ENCODE measurements at places on chromosomes 7 and 10.
A peak's percentile ranks its signal among the peaks of the same experiment; 100 is the strongest.

- DNase-seq, result peak; percentile 83
Observed at GRCh38 chr10:78047314-78047891, 13.7 kb downstream of the RPS24 start.

DNA sequence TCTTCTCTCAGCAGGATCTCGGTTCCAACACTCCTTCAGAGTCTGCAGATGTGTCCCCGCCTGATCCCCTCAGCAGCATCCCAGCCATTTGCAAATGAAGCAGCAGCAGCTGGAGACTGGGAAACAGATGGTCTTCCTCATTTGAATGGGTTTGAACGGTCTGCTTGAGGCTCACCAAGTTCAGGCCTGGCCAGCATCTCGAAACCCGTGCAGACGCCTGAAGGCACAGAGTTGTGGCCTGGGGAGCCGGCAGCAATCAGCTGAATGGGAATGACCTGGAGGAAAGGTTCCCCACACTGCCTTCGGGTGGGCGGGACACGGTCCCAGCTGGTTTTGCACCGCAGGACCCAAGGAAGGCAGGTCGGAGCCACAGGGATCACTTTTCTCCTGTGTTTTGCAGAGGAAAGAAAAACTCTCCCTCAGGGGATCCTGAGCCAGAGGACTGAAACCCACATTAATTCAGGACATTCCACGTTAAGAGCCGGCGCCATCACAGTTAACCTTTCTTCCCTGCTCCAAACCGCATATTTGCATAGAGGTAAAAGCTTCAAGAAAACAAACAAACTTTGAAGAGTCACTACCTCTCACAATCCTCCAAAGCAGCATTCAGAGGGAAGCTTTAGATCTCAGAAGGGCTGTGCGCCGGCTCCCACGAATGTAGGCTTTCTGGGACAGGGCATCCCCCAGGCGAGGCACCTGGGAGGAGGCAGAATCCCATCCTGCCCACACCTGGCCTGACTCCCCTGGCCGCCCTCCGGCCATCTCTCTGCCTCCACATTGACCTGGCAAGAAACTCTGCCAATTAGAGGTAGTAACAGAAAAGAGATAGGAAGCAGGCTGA, 17.7 kb downstream of the FGFR2 start:
- DNase-seq, result no peak

DNA sequence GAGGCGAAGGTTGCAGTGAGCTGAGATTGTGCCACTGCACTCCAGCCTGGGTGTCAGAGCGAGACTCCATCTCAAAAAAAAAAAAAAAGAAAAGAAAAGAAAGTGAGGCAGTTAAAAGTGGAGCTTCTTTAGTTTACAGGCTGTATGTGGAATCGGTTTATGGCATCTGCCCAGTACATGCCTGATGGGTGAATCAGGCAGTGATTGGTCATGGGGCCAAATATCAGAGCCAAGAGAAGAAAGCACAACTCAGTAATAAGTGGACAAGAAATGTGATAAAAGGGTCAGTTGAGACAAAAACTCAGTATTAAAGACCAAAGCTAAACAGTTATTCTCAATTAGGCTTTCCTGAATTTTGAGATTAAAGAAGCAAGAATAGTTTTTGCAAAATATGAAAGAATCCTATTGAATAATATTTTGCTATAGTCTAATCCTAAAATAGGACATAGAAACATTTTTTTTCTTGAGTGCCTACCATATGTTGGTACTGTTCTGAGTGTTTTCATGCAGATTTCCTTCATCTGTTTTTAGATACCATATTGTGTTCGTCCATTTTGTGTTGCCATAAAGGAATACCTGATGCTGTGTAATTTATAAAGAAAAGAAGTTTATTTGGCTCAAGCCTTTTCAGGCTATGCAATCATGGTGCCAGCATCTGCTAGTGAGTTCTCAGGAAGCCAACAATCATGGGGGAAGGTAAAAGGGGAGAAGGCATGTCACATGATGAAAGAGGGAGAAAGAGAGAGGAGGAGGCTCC, 14.4 kb downstream of the CDC14C start:
- DNase-seq, result no peak

DNA sequence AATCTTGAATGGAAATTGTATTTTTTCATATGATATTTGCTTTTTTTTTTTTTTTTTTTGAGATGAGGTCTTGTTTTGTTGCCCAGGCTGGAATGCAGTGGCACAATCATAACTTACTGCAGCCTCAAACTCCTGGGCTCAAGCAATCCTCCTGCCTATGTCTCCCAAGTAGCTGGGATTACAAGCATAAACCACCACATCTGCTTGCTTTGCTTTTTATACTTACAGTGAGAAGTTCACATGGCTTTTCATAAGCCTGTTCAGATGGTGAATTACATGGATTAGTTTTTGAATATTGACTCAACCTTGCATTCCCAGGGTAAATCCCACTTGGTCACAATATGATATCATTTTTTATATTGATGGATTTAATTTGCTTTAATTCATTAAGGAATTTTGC, 22.0 kb downstream of the LRRD1 start:
- DNase-seq, result no peak

DNA sequence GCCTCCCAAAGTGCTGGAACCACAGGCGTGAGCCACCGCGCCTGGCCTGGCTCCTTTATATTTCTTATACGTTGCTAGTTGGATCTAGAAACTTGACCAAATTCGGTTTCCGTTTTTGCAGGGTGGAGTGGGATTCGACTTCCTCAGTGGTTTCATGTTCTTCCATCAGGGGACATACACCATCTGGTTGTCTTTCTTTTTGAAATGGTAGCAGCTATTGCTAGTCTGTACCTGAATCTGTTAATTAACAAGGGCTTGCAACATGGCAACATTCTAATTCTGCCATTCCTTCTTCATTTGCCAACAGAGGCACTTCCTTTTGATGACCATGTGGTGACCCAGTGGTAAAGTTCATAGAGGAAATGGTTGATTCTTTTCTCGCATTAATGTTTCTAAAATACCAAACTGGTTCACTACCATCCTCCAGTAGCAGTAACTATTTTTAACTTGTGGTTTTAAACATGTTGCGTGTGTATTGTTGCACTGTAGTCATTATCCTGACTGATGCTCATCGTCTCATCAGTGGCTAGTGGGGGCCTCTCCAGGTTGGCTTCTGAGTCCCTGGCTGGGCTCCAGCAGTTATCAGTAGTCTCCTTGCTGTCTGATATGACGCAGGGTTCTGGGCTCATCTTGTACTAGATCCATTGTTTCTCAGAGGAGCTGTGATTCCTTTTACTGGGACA, 159.2 kb downstream of the RGS10 start:
- no peak for DNase-seq

DNA sequence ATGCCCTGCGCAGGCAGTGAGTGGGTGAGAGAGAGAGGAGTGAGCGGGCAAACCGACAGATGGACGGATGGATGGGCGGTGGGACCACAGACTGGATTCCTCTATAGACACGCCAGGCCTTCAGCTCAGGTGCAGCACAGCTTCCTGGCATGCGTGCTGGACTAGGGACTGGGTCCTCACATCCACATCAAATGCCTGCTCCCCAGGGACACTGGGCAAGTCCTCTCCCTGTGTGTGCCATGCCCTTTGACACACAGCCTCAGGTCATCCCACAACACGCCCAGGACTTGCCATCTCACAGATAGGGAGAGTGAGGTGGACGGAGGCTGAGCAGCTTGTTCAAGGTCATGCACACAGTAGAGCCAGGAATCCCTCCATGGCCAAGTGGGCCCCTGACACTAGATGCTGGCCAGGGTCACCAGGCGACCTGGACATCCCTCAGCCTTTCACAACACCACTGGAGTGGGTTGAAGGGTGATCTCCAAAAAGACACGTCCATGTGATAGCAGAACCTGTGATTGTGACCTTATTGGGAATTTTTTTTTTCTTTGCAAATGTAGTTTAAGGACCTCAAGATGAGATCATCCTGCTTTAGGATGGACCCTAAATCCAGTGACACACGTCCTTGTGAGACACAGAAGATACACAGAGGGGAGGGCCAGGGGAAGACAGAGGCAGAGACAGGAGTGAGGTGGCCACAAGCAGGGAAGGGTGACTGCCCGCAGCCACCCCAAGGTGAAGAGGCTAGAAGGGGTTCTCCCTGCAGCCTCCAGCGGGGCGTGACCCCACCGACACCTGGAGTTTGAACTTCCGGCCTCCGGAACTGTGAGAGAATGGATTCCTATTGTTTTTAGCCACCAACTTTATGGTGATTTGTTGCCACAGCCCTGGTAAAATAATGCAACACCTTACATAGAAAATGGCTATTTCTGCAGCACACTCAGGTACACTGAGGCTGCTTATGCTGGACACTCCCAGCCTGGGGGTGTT, 155.0 kb upstream of the CHST15 start:
- no peak for DNase-seq

DNA sequence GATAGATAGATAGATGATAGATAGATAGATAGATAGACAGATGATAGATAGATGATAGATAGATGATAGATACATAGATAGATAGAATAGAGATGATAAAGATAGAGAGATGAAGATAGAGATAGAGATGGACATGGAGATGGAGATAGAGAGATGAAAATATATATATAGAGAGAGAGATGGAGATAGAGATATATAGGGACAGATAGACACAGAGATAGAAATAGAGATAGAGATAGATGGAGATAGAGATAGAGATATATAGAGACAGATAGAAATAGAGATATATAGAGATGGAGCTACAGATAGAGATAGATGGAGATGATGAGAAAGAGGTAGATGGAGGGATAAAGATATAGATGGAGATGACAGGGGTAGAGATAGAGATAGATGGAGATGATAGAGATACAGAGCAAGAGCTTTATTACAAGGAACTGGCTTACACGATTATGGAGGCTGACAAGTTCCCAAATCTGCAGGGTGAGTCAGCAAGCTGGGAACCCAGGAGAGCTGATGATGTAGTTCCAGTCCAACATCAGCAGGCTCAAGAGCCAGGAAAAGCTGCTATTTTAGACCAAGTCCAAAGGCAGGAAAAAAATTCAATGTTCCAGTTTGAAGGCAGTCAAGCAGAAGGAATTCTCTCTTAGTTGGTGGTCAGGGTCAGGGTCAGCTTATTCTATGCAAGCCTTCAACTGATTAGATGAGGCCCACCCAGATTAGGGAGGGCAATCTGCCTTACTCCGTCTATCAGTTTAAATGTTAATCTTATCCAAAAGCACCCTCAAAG, 37.1 kb downstream of the CAV1 start:
- DNase-seq, result no peak

- no peak for DNase-seq
Observed at GRCh38 chr7:7486362-7486761, 49.3 kb downstream of the COL28A1 start.

DNA sequence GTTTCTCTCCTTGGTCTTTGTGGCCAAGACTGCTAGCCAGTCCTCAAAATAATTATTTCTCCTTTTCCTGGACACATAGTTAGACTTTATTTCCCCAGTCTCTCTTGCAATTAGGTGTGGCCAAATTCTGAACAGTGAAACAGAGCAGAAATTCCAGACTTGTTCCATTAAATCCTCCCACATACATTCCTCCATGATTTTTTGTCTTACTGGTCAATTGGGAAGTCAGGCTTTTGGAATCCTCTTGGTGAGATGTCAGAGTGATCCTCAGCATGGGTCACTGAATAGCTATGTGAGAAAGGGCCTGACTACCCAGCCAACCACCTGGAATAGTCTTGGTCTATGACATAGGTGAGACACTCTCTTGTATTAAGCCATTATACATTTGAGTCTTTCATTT, 164.2 kb downstream of the DGKI start:
- DNase-seq, result no peak

DNA sequence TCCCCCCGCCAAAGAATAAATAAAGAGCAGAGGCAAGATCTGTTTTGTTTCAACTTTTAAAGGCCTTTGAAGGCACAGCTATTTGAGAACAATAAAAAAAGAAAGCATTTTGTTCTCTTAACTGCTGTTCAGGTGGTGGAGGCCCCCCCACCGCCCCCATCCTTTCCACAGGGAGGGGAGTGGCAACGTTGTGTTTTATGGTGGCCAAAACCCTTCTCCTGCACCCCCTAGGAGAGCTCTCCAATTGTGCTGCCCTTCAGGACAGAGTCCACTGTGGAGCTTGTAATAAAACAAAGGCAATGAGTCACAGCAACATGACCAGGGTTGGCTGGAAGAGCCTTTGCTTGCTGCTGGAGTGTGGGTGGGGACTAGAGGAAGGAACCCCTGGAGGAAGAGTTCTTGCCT, 987.9 kb downstream of the KCNMA1 start:
- DNase-seq, result no peak

DNA sequence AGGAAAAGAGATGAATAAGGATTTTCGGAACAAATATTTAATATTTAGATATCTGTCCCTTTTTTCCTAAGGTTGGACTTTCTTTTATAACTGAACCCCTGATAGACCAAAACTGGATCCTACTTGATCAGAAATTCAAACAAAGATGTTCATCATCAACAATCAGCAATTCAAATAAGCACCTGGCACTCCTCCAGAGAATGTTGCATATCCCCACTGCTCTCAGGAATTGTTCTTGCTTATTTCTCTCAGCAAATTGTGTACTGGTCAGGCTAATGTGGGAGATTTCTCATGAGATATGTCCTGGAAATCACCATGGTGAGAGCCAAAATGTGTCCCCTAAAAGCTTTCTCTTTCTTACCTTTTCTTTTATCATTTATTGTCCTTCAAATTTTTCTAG, 40.3 kb upstream of the LHFPL3 start:
- no peak for DNase-seq

DNA sequence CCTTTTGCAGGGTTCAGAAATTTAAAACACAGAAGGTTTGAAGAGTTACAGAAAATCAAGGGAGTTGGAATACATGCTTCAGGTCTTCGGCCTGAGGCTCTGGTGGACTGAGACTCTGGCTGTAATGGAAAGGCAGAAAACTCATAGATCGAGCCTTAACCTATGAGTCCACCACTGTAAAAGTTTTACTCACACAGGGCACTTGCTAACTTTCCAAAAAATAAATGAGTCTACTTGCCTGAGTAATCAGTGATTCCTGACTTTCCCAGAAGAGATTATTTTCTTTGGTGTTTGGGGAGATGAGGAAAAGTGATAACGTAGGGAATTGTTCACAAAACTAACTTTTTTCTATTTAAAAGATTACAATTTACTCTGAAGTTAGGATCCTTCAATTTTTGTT, 108.0 kb downstream of the MBL2 start:
- DNase-seq, result no peak

DNA sequence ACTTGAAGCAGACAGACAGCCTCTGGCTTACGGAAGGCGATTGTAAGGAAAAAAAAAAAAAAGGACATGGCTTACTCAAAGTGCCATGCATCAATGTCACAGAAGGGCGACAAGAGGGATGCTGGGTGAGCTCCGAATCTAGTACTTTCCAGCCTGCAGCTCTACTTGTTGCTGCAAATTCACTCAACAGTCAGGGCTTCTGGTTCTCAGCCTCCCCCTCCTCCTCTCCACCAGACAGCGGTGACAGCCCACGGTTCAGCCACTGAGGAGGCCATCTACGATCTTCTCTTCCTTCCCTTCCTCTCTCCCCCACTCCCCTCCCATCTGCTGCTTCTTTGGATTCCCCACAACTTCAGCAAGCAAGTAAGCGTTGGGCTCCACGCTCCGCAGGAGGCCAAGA, 63.5 kb downstream of the PRKAG2 start:
- DNase-seq, result no peak

DNA sequence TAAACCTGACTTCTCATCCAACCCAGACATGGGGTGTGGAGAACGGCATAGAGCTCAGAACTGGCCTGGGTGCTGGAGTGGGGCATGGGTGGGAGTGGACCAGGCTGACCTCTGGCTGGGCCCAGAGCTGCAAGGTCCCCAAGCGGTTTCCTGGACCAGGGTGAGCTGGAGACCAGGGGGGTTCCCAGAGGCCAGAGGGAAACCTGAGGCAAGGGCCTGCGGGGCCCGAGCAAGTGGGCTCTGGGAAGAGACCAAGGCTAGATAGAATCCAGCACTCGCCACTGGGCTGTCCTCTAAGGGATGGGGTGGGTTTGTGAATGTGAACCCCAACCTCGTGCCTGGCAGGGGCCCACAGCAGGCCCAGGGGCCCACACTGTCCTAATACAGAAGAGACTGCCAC, 39.4 kb upstream of the RET start:
- DNase-seq, result no peak
